ENCODE measurements at places on chromosomes 7 and 10.

GRCh38 chr10:95850791-95851190, 57.0 kb upstream of the CC2D2B start:
- no peak for DNase-seq

DNA sequence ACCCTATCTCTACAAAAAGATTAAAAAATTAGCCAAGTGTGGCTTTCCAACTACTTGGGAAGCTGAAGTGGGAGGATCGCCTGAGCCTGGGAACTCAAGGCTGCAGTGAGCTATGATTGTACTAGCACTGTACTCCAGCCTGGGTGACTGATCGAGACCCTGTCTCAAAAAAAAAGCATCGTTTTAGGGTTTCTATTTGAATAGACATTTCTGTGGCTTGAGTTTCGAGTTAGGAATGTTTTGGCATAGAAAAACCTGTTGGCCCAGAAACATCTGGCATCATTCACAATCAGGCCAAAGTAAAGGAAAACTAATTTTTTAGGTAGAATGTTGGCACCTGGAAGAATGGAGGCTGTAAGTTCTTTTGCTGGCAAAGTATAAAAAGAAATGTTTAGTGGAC, 72.4 kb downstream of the AUTS2 start:
- DNase-seq: no peak

DNA sequence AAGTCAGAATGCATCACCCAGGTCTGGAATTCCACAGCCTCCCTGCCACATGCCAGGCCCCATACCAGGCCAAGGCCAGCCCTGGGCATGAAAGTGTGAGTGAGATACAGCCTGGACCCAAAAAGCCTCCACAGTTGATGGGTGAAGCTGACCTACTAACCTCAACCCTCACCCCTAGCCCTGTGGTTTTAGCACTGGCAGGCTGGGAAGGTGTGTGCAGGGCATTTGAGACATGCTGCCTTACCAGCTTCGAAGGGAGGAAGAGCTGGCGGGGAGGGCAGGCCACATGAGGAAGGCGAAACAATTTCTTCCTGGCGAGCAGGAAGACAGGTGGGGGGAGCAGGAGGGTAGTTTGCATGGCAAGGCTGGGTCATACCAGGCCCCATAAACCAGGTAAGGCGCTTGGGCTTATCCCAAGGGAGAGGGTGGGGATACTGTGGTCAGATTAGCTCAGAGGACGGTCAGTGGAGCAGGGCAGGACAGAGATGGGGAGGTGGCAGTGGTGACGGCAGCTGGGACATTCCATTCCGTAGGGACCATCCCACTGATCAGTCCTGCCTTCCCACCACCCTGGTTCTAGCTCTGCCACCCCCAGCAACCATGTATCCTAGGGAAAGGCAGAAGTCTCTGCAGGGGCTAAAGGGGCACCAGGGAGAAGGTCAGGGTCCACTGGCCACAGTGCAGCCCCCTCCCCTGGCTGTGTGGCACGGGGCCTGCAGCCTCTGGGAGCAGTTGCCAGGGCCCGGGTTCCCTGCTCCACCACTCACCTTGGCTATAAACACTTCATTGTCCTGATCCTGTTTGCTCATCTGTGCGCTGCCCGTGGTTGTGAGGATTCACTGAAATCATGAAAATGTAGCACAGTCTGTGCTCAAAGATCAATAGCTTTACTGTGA, 155.8 kb downstream of the NRF1 start:
- DNase-seq: no peak

- DNase-seq: no peak
These were observed 298.6 kb upstream of the MTPN start for GRCh38 chr7:136275794-136276193.

GRCh38 chr7:118863966-118864365, 639.5 kb downstream of the ANKRD7 start:
- DNase-seq: no peak

DNA sequence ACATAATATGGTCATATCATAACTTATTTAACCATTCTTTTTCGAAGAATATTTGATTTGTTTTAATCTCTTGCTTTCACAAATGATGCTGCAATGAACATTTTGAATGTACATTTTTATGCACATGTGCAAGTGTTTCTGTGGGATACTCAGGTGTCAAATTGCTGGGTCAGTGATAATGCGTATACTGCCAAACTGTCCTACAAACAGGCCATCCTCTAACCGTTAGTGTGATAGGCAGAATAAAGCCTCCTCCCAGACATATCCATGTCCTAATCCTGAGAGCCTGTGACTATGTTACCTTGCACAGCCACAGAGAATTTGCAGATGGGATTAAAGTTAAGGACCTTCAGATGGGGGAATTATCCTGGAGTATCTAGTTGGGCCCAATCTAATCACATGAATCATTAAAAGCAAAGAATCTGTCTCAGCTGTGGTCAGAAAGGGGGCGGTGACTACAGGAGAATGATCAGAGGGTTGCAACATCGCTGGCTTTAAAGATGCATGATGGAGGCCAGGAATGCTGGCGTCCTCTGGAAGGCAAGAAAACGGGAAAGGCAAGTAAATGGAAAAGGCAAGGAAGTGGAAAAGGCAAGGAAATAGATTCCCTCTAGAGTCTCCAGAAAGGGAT, 46.7 kb downstream of the FZD1 start:
- DNase-seq: no peak

- DNase-seq: no peak
These were observed 29.8 kb upstream of the FGFR2 start for GRCh38 chr10:121627876-121628581.

- DNase-seq: peak; percentile 92
These were observed 804 bp downstream of the UNC5B start for GRCh38 chr10:71213127-71213621.

- DNase-seq: no peak
These were observed 410.4 kb downstream of the RPS24 start for GRCh38 chr10:78443900-78444571.

DNA sequence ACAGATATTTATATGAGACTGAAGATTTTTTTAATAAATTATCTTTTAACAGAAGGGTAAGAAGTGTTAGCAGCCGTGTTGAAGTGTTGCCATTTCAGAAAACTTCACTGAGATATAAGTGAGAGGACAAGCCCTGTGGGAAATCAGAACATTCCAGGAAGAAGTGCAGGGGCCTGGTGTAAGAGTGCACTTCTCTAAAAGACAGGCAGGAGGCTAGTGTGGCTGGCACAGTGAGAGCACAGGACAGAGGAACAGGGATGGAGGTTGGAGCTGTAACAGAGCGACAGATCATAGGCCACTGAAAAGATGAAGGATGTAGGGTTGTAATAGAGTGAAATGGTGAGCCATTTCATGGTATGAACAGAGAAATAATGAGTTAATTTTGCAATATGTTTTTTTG, 608.9 kb downstream of the SORCS1 start:
- DNase-seq: no peak

DNA sequence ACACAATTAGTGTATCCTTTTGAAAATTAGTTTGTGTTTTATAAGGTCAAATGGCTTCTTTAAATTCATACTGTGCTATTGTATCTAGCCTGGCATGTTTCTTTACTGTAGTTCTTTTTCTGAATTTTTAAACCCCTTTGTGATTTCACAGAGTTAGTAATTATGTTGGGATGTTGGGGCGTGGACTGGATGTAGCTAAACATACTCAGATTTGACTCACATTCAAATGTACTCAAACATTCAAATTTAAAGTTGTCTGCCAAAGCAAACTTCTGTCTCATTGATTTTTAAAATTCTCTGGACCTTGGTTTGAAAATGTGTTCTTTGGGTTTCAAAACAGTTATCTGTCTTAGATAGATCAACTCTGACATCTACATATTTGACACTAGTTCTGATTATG, 7.2 kb upstream of the NRP1 start:
- DNase-seq: no peak

GRCh38 chr10:4825868-4826791, at the start of gene AKR1E2:
AKR1E2 (plus strand) TSS chr10:4826207; CDS start chr10:4826325, 118 bp downstream.
- peak; percentile 79 for DNase-seq
